ENCODE measurements at places on chromosomes 3 and 15.

GRCh38 chr15:61511756-61512155, 282.7 kb upstream of the RORA start:
- no peak for DNase-seq

DNA sequence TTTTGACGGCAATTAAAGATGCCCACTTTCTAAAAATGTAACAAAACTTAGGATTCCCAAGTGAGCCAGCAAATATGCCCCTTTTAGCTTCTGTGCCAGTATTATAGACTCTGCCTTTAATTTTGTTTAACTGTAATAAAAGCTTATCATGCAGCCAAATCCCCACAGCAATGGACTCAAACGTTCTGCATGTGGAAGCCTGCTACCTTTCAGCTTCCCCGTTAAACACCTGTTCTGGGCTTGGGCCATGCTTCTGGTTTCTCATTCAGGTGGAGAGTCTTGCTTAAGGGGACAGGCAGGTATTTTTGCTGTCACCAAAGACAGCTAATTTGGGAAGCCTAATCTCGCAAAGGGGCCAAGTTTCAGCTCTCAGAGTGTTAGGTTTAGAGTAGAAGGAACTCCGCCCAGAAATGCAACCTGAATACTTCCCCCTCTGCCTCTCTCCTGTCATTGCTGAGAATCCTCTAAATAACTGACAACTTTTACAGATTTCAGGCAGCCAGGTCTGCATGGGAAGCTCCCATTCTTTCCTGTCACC, 399.4 kb upstream of the ATP11B start:
- DNase-seq: no peak

GRCh38 chr3:162605651-162606204, 1109.1 kb downstream of the OTOL1 start:
- DNase-seq: no peak

- peak; percentile 72 for DNase-seq
Observed at GRCh38 chr3:4988983-4989834, 10.0 kb downstream of the BHLHE40 start.

DNA sequence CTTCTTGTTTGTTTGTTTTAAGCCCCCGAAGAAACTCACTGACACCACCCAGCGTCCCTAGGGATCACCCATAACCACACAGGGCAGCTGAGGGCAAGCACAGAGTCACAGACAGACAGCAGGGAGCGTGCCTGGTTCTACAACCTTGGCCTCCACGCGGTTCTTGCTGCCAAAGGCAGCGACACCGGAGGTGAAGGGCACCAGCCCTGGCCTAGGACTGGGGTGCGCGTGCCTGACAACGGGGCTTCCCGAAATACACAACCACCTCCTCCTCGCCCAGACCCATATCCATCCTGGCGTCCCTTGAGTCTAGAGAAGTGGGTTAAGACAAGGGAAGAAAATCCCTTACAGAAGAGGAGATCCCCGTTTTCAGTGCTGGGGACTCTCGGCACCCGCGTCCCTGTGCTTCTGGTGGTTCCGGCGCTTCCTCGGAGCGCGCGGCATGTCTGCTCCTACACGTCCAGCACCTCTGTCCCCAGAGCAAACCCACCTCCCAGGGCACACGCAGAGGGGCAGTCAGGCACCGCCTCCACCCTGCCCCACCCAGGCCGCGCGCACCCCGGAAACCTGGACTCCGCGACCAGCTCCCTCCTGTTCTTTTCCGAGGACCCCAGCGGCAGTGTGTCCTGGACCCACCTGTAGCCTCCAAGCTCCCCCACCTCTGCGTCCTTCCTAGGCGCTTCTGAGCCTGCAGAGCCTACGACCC, 911 bp downstream of the RFTN1 start:
- DNase-seq: peak; percentile 37

DNA sequence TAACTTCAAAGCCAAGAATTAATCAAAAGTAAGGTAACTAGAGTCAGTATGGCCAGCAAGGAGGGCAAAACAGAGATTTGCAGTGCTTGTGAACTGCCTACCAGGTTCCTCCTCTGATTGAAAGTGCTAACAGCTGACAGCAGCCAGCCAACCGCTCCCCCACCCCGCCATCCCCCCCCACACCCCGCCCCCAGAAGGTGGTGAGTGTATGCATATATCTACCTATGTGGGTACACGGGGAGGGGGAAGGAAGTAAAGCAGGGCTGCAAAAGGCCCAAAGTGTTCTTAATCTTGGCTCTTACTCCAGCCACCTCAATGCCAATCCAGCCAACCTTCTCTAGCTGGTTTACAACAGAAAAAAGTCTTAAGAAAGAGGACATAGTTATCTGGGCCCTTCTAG, 50.7 kb downstream of the RAF1 start:
- DNase-seq: no peak

GRCh38 chr3:186994000-186994955, 64.0 kb downstream of the ST6GAL1 start:
- DNase-seq: no peak

- no peak for DNase-seq
Observed at GRCh38 chr3:160128056-160128455, 97.2 kb upstream of the C3orf80 start.

GRCh38 chr15:77944002-77944867, 133.3 kb downstream of the TBC1D2B start:
- DNase-seq: peak; percentile 86

GRCh38 chr15:99485992-99486370, 79.8 kb upstream of the MEF2A start:
- no peak for DNase-seq

GRCh38 chr3:43062564-43063040, 43.3 kb downstream of the POMGNT2 start:
- DNase-seq: no peak

- no peak for DNase-seq
Observed at GRCh38 chr15:82130248-82130647, 84.4 kb upstream of the MEX3B start.

DNA sequence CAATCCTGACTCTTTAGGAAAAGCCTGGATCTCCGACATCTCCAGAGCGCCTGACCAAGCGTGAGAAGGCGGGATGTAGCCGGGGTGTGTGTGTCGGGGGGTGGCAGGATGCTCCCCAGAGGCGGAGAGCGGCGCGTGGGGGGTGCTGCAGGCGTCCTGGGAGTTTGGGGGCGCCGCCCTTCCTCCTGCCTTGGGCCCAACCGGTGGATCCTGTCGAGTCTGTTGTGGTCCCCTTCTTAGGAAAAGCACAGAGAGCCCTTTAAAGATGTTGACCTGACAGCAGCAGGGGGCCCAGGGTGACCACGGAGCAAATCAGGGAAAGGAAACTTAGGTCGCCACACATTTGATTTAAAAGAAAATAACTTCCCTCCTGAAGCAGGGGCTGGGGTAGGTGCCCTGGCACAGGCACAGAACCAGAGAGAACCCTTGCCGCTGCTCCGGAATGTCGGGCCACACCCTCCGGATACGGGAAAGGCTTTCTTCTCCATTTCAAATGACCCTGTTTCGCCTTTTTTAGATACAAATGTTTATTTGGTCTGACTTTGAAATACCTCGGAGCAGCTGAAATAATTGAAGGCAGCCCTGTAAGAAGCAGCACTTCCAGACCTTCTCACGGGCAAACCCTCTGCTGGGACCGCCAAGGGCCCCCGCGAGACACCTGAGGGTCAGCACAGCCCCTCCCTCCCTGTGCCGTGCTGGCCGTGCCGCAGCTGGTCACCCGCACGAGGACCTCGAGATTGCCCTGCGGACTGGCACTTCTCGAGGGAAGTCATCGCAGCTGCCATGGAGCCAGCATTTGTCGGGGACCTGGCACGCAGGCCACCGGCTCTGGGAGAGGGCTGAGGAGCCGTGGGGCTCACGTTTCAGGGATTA, 102.9 kb upstream of the KLF13 start:
- no peak for DNase-seq

- DNase-seq: no peak
Observed at GRCh38 chr15:53536479-53537120, 222.9 kb downstream of the WDR72 start.

- no peak for DNase-seq
Observed at GRCh38 chr15:74829991-74830390, 3.6 kb downstream of the CPLX3 start.

DNA sequence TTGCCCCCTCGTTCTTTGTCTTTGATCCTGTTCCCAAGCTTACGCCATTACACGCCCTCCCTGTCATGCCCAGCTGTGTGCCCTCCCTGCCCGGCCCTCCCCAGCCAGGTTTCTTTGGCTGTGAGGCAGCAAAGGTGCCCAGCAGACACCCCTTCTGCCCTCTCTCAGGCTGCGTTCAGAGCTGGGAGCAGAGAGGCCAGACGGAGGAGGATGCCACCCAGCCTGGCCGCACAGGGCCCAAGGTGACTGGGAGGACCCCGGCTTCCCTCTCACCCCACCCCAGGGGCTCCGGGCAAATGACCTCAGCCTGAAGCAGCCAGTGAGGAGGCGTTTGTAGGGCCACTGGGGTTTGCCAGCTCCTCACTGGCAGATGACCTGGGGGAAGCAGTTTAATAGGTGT, 30.8 kb upstream of the LACTB start:
- no peak for DNase-seq

DNA sequence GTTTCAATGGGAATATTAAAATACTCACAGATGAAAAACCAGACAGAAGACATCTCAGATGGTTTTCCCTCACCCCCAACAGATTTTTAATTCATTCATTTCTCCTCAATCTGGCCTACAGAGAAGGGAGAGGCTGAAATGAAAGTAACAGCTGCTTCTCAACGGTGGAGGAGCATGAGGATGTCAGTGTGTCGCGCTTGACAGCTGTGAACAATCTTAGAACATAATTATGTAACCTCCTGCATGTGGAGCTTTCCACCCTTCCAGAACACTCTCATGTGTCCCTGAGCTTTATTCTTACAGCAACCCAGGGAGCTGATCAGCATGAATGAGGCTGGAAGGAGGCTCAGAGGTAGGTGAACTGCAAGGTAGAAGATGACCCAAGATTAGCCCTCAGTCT, 52.7 kb downstream of the MB21D2 start:
- no peak for DNase-seq

- no peak for DNase-seq
Observed at GRCh38 chr3:42830437-42831320, 21.4 kb downstream of the ACKR2 start.

DNA sequence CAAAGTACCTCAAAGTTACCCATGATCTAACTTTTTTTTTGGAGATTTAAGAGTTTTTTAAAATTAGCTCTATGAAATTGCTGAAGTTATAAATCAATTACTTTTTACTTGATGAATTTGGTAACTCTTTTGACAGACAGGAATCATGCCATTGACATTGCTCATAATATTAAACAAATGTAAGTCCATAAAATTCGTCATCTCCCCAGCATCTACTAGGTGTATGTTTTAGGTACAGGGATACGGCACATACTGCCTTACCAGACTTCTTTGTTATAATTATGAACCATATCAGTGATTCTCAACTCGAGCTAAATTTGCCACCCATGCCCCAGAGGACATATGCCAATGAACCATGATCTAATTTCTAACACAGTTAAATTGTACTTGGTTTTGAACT, 247.5 kb upstream of the TGFBR2 start:
- no peak for DNase-seq

GRCh38 chr15:58066042-58066867, 744 bp upstream of the ALDH1A2 start:
- DNase-seq: peak; percentile 72

DNA sequence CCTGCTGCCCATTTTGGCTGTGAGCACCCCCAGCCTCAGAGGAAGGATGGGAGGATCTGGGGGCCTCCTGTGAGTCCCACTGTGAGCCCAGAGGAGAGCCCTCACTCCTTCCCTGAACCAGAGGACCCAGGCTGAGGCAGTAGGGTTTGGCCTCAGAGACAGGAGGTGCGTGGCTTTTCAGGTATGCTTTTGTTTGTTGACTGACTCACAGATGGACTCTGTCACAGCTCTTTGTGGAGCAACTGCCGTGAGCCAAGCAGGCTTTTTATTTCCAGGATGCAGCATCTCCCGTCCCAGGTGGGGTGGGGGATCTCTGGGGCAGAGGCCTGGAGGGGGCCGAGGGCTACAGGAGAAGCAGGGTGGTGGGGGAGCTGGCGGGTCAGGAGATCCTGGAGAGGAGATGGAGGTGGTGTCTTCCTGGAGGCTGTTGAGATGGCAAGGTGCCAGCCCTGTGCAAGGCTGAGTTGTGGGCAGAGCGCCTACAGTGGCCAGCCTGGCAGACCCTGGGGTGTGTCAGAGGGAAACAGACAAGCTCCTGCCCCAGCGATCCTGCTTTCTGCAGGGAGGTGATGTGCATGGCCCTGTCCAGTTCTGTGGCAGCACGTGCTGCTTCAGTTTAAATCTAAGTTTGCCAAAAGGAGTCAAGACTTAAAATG, 24.0 kb downstream of the PLXNA1 start:
- DNase-seq: no peak

GRCh38 chr15:52163321-52164190, 27.6 kb downstream of the GNB5 start:
- DNase-seq: no peak

DNA sequence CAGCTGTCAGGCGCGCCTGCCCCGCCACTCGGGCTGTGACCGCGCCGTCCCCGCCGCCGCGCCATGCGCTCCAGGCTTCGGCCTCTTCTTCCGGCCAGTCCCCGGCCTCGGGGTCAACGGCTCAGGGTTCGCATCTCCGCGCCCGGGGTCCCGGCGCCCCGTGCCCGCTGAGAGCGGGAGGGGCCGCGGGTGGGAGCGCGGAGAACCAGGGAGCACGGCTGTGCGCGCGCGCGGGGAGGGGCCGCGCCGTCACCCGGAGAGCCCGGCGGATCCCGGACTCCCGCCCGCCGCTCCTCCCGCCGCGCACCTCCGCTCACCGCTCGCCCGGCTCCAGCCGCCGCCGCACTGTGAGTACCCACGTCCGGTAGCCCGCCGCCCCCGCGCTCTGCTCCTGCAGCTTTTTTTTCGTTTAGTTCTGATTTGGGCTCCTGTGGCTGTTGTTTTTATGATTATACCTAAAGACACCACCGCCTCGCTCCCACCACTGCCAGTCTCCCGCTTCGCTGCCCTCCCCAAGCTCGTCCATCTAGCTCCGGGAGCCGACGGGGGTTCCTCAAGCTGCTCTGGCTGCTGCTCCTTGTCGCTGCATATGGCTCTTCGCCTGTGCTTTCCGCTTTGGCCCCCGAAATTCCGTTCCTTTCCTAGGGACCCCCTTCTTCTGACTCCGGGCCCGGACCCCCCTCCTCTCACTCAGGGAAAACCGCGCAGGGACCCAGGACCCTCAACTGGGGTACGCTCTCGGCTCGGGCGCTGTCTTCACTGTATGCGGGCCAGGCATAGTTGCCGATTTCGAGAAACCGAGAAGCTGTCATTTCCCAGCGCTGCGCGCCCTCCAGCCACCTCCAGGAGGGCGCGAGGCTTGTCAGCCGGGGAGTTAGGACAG, 1.8 kb upstream of the SKOR1 start:
- DNase-seq: no peak

- DNase-seq: peak; percentile 60
Observed at GRCh38 chr3:194879991-194880939, 194.6 kb downstream of the FAM43A start.

- no peak for DNase-seq
Observed at GRCh38 chr3:47985381-47985780, 30.8 kb downstream of the MAP4 start.

DNA sequence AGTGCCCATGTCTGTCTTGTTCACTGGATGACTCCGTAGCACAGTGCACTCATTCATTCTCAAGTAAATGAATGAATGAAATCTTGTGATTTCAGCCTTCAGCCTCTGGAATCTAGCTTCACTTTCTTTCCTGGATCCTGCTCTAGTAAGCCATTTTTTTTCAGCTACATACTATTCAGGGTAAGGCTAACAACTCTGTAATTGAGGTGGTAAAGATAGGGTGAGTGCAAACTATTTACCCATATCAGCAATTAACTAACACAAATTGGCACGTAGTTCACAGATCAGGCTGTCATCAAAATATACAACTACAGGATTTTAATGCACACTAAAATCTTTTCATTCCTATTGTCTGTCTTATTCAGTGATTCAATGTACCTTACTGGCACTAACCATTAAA, 195.1 kb upstream of the SLC2A2 start:
- no peak for DNase-seq
